A549 treated with GW870086 at 1 μM for 4 hours (cell line): ENCODE measurements at places on chromosomes 12 and 14. TPM values are rescaled to one million over a fixed set of nuclear protein-coding genes. Genes with fewer than 3 reads are reported as not detected.

PPM1H gene
- 7.5 to 9.2 TPM (median 7.8 TPM) in 5 replicates for total RNA-seq

KLRC1 gene
- total RNA-seq = not detected in 5 replicates

SRRM4 gene
- not detected in 5 replicates for total RNA-seq

SPIC gene
- total RNA-seq = not detected in 5 replicates

CD4 gene
- not detected in 5 replicates for total RNA-seq

OAS1 gene
- 36.5 to 53.6 TPM (median 47.5 TPM) in 5 replicates for total RNA-seq

C12orf56 gene
- total RNA-seq = 0.03 to 0.24 TPM (median 0.03 TPM) in 3 of 5 replicates, not detected in the others

GLI1 gene
- 4.9 to 8.1 TPM (median 6.6 TPM) in 5 replicates for total RNA-seq

BMP4 gene
- total RNA-seq = 1.3 to 3.2 TPM (median 1.6 TPM) in 5 replicates

TEX52 gene
- total RNA-seq = not detected in 5 replicates

TBC1D30 gene
- 1.3 to 1.9 TPM (median 1.8 TPM) in 5 replicates for total RNA-seq

PAN2 gene
- 13.1 to 19.3 TPM (median 15.9 TPM) in 5 replicates for total RNA-seq

TCL1B gene
- total RNA-seq = not detected in 5 replicates

TAS2R20 gene
- total RNA-seq = 0.09 to 0.21 TPM in 2 of 5 replicates, not detected in the others

OR10G3 gene
- total RNA-seq = not detected in 5 replicates

TNFAIP2 gene
- total RNA-seq = 317 to 361 TPM (median 346 TPM) in 5 replicates

JPH4 gene
- total RNA-seq = 0.03 to 0.10 TPM (median 0.07 TPM) in 3 of 5 replicates, not detected in the others

MYRFL gene
- total RNA-seq = 0.10 to 0.31 TPM in 2 of 5 replicates, not detected in the others

SIX6 gene
- total RNA-seq = not detected in 5 replicates

GPR84 gene
- not detected in 5 replicates for total RNA-seq

FAM222A gene
- total RNA-seq = 3.5 to 5.7 TPM (median 5.1 TPM) in 5 replicates

JKAMP gene
- total RNA-seq = 66.1 to 80.4 TPM (median 73.2 TPM) in 5 replicates

C14orf180 gene
- not detected in 5 replicates for total RNA-seq

APOLD1 gene
- total RNA-seq = 0.12 to 0.36 TPM (median 0.17 TPM) in 5 replicates

EPYC gene
- total RNA-seq = not detected in 5 replicates

NGB gene
- total RNA-seq = not detected in 5 replicates

CCDC177 gene
- total RNA-seq = 0.02 to 0.07 TPM (median 0.06 TPM) in 3 of 5 replicates, not detected in the others

SOAT2 gene
- 0.06 to 0.44 TPM (median 0.40 TPM) in 5 replicates for total RNA-seq

CD163L1 gene
- total RNA-seq = 0.17 to 0.74 TPM (median 0.33 TPM) in 5 replicates

MBIP gene
- total RNA-seq = 14.0 to 17.1 TPM (median 16.1 TPM) in 5 replicates

WNT1 gene
- total RNA-seq = 0.24 TPM in 1 of 5 replicates, not detected in the others

PLEKHG7 gene
- 0.07 TPM in 1 of 5 replicates, not detected in the others for total RNA-seq

MARCHF9 gene
- total RNA-seq = 5.5 to 7.7 TPM (median 6.9 TPM) in 5 replicates

ATXN7L3B gene
- 12.2 to 16.3 TPM (median 16.2 TPM) in 5 replicates for total RNA-seq

KRT79 gene
- total RNA-seq = 0.09 to 0.20 TPM in 2 of 5 replicates, not detected in the others

MOK gene
- total RNA-seq = 20.5 to 26.1 TPM (median 22.5 TPM) in 5 replicates

ERBB3 gene
- 0.95 to 3.0 TPM (median 1.4 TPM) in 5 replicates for total RNA-seq

KLC1 gene
- 92.5 to 107 TPM (median 106 TPM) in 5 replicates for total RNA-seq

OVCH1 gene
- total RNA-seq = not detected in 5 replicates

CFAP54 gene
- 0.79 to 1.4 TPM (median 1.2 TPM) in 5 replicates for total RNA-seq

DNAH10 gene
- 0.15 to 0.40 TPM (median 0.29 TPM) in 5 replicates for total RNA-seq

FSCB gene
- total RNA-seq = not detected in 5 replicates

TTC6 gene
- 0.18 to 0.75 TPM (median 0.50 TPM) in 4 of 5 replicates, not detected in the other for total RNA-seq

CACNA2D4 gene
- not detected in 5 replicates for total RNA-seq

CYP27B1 gene
- 1.7 to 2.4 TPM (median 2.2 TPM) in 5 replicates for total RNA-seq
